AG08396 (cell line): ENCODE measurements at places on chromosomes 2 and 18.

GRCh38 chr18:35519148-35519899 lies 21.6 kb upstream of the INO80C start:
- no peak for DNase-seq

- DNase-seq: no peak
Measured at GRCh38 chr2:50727636-50728339, 304.1 kb downstream of the NRXN1 start.

GRCh38 chr2:229714736-229715541 lies 584 bp upstream of the DNER start:
- DNase-seq: peak; percentile 89

- no peak for DNase-seq
Measured at GRCh38 chr2:67625178-67625577, 228.0 kb downstream of the ETAA1 start.

DNA sequence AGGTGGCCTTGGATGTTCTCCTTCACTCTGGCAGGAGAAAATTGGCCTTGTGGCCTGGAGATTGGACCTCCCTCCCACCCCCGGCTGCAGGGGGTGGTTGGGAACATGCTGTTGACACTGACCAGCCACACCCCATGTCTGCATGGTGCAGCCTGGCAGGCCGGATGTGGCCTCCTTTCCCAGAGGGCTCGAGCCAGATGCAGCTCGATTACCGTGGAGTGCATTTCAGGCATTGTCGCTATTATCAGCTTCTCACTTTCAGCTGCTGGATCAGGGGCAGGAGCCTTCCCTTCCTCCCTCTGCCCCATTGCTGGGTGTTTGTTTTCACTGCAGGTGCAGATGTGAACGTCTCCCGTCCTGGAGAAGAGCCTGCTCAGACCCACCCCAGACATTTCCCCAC lies 211.0 kb upstream of the SIX2 start:
- no peak for DNase-seq

DNA sequence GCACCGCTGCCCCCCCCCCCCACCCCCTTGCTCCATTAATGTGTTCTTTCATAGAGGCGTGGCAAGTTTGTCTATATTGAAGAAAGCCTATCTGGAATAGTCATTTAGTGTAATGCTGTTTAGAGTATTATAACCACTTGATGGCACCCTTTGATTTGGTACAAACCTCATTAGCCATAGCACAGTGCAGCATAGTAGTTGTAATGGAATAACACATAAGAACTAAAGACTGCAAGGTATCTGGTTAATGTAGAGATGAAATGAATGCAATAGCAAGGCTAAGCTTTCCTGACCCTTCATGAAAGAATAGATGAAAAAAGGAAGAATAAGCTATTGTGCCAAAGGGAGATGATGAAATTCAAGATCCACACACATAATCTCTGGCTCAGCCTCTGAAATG lies 81.9 kb downstream of the EHBP1 start:
- DNase-seq: peak; percentile 12

- DNase-seq: no peak
Measured at GRCh38 chr2:150494234-150494945, 6.9 kb upstream of the RND3 start.

DNA sequence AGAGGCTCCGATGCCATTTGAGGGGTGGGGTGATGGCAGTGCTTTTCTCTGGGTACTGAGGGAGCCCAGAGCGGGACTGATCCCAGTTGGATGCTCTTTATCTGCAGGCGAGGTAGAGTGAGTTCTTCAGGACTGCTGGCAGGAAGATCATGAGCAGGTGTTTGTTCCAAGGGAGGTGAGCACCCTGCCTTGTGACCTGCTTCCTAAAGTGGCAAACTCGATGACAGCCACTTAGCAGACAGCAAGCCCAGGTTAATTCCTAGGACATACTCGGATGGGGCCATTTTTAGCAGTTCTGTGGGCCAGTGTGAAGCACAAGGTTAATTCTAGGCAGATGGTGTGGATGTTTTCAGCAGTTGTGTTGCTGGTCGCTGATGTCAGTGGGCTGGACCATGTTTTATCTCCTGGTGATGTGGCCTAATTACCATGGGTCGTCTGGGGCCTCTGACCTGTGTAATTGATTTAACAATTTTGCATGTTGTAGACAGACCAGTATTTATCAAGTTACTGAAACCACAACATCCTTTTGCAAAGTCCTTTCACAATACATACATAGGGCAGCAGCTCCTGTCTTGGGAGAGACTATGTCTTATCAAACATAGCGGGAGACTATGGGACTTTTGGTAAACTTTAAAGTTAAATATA lies 4.9 kb downstream of the FKBP1B start:
- no peak for DNase-seq
